ENCODE measurements at places on chromosomes 13 and 19.

GRCh38 chr13:37360556-37360955, 238.0 kb downstream of the POSTN start:
- DNase-seq: peak; percentile 5

DNA sequence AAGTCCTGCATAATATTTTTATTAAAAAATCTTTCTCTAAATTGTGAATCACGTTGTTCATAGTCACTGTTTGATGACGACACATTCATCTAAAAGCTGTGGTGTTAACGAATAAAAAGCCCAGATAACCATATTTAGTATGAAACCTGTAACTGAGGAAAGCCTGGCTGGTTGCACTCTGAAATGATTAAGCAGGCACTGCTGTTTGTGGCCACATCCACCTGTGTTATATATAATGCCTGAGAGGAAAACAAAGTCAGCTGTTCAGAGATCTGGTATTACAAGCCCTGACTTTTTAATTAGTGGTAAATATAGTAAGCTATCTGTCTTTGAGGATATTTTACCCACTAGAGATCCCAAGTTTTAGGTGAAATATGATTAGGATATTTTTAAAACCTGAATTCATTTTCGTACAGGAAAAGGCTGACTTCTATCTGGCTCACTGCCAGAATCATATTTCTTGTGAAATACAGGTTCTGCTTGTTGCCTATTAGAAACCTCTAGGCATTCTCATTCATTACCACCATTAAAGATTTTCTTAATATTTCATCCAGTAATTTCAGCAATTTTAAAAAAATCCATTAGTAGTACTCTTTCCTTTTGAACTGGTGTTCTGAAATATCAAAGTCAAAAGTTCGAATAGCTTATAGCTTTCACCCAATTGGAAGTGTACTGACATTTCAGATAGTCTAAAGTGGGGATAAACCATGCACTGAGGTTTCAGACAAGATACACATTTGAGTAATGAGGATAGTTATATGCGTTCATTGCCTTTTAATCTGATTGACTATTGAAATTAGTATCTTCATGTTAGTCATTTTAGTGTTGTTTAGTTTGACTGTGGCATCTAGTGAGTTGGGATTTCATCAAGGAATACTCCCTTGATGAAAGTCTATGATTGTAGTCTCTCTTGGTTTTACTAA, 79.7 kb downstream of the LMO7 start:
- DNase-seq: no peak

GRCh38 chr13:35475960-35476943, at the start of gene MAB21L1:
Gene MAB21L1, minus strand, starts transcription at chr13:35476689. Its CDS starts 551 bp downstream, at chr13:35476138.
- peak; percentile 51 for DNase-seq

DNA sequence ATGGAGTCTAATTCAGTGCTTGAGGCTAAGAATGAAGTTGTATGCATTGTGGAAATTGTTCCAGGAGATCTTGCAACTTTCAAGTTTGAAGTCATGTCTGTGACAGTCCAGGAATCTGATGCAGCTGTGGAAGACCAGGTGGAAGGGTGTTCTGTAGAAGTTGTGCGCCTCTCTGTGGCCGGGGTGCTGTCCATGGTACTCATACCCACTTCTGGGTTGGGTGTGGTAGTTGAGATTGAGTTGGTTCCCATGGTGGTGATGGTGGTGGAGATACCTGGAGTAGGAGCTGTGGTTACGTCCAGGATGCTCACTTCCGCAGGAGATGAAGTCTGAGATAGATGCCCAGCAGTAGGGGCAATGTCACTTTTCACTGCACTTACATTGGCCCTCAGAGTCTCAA, 44.3 kb downstream of the MUC16 start:
- no peak for DNase-seq

DNA sequence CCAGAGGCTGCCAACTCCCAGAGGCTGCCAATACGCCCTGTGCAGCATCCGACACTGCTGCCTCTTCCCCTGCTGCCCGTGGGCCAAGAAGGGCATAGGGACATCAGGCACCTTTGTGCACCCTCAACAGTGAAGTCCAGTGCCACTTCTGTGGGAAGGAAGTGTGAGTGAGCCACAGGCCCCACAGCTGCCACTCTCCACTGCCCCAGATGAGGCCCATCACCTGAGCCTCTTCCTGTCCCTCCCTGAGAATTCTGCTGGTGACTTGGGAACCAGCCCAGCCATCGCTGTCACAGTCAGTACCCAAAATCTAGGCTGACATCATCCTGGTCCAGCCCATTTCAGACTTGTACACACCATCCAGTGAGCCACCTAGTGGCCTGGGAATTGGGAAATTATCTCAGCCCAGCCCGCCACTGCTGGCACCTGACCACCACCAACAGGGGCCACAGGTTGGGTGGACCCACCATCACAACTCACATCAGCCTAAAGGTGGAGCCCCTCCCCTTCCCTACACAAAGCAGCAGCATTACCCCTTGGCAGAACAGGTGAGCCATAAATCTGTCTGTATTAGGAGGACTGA, 733.9 kb upstream of the KLHL1 start:
- no peak for DNase-seq

DNA sequence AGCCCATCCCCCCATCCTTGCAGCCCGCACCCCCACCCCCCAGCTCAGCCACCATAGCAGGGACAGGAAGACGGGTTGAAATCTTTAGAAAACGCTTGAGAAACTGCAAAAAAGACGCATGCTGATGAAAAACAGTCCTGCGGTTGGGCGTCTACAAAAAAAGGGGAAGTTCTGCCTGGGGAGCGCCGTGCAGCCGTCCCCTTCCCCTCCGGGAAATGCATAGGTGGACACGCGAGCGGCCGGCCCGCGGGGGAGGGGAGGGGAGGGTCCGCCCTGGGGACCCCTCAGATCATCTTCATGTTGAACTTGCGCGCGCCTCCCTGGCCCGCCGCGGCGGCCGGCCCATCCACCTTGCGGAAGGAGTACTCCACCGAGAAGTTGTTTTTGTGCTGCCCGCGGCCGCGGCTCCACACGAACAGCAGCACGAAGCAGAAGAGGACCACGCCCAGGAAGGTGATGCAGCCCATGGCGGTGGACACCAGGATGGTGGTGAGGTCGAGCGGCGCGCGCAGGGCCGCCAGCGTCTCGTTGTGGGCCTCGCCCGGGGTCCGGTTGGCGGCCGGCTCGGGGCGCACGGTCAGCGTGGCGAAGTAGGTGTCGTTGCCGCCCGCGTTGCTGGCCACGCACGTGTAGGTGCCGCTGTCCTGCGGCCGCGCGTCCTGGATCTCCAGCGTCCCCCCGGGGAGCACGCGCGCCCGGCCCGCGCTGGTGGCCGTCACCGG, 7.9 kb upstream of the PEAK3 start:
- no peak for DNase-seq
